ENCODE measurements at places on chromosomes 5 and 9.
A peak's percentile ranks its signal among the peaks of the same experiment; 100 is the strongest.

DNA sequence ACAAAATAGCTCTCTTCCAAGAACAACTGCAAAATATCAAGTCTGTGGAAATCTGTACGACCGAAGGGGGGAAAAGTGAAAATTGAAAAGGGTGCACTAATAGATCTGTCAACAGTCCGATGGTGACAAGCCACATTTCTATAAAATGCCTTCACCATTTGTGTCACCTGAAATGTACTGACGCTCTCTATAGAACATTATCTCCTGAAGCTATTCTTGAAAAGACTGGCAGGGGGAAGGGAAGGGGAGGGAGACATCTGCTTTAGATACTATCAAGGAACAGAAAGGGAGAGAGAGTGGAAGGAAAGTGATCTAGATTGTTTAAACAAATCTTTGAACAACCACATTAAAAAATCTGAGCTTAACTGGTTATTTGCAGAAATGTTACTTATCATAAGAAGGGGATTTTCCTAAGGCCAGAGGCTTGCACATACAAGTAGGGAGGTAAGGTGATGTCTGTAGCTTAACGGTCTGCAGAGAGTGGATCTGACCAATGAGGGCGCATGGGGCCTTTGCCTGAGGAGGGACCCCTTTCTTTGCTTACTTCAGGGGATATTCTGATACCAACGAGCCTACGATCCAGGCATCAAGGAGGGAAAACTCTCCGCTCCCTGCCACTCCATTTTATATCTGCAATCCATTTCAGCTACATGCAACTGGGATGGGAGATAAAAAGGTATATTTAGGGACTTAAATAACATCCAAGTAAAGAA, 92.1 kb downstream of the CRB2 start:
- H3K36me3 ChIP-seq = no peaks in the 10 kb centered on the region
- peaks cover 21% of the 10 kb centered on the region for H3K4me1 ChIP-seq
- no peak overlapping the region for H3K27ac ChIP-seq

- no peak overlapping the region for H3K4me3 ChIP-seq
- no peaks in the 10 kb centered on the region for H3K27me3 ChIP-seq
- H3K4me1 ChIP-seq = no peaks in the 10 kb centered on the region
- no peak overlapping the region for H3K27ac ChIP-seq
Observed at GRCh38 chr9:70036641-70037040, 7.0 kb upstream of the MAMDC2 start.

GRCh38 chr9:35903049-35903448, 3.0 kb upstream of the HRCT1 start:
- H3K4me3 ChIP-seq = no peak overlapping the region
- no peaks in the 10 kb centered on the region for H3K27me3 ChIP-seq
- no peaks in the 10 kb centered on the region for H3K36me3 ChIP-seq
- H3K4me1 ChIP-seq = peaks cover 39% of the 10 kb centered on the region
- peak; percentile 38 for DNase-seq

DNA sequence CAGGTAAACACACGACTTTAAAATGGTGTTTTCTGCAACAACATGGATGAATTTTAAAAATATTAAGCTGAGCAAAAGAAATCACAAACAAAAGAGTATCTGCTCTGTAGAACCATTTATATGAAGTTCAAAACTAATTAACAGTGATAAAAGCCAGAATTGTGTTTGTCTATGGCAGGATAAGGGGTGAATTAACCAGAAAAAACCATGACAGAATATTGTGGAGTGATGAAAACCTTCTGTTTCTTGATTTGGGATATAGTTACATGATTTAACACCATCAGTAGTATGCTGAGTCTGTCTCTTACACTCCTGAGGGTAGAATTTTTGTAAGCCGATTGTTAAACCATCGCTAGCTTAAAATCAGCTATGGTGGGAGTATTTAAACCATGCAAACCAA, 101.7 kb upstream of the ZNF366 start:
- no peaks in the 10 kb centered on the region for H3K36me3 ChIP-seq
- H3K27me3 ChIP-seq = no peaks in the 10 kb centered on the region
- H3K4me3 ChIP-seq = no peak overlapping the region
- H3K27ac ChIP-seq = no peak overlapping the region
- peaks cover 11% of the 10 kb centered on the region for H3K4me1 ChIP-seq

DNA sequence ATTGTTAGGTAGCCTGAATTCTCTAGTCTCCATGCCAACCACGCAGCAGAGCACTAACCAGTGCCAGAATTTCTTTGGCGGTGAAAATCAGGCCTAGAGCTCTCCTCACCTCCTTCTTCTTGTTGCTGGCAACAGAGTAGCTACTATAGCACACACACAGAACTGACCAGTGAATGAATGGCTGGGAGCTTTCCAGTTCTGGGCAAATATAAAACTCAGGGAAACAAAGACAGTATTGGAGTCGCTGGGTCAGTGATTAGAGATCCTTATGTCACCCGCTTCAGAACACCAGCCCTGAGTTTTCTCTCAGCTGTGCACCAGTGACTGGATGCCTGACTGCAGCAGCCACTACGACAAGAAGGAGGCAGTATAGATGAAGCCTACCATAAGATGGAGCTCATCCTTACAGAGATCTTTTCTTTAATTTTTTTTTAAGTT, 26.9 kb upstream of the FEM1C start:
- H3K36me3 ChIP-seq = no peaks in the 10 kb centered on the region
- no peak overlapping the region for H3K27ac ChIP-seq
- H3K27me3 ChIP-seq = no peaks in the 10 kb centered on the region

GRCh38 chr9:135516132-135516860, 4.9 kb upstream of the LCN1 start:
- DNase-seq = no peak
- H3K27ac ChIP-seq = no peak overlapping the region
- H3K4me3 ChIP-seq = no peak overlapping the region

- no peak for DNase-seq
- H3K36me3 ChIP-seq = no peaks in the 10 kb centered on the region
- no peak overlapping the region for H3K4me3 ChIP-seq
- peaks cover 9% of the 10 kb centered on the region for H3K4me1 ChIP-seq
- no peaks in the 10 kb centered on the region for H3K27me3 ChIP-seq
- no peak overlapping the region for H3K27ac ChIP-seq
Observed at GRCh38 chr9:26954050-26954508, 2.1 kb upstream of the IFT74 start.

DNA sequence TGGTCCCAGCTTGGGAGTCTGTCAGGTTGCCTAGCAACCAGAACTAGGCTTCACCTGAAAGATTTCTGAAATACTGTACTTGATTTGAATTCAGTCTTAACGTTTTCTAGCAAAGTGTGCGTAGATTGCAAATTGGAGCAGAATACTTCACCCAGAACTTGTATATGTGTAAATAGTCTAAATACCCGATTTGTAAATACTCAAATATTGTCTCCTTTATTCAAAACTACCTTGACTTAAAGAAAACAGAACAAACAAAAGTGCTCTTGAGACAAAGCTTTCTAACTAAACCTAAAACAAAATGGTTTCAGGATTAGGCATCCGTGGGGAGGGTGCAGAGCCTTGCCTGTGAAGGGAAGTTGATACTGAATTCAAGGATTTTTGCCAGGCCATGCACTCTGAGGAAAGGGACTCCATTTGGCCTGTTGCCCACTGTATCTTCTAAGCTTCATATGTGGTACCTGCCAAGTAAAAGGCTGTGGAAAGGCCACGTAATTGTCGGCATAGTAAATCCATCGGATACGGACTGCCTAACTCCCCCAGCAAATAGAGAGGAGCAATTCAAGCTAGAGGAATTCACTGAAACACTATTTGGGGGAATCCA, 744 bp upstream of the HMGCS1 start:
- peaks cover 23% of the 10 kb centered on the region for H3K4me1 ChIP-seq
- H3K27me3 ChIP-seq = no peaks in the 10 kb centered on the region
- peak overlapping the region; percentile 84 for H3K27ac ChIP-seq

DNA sequence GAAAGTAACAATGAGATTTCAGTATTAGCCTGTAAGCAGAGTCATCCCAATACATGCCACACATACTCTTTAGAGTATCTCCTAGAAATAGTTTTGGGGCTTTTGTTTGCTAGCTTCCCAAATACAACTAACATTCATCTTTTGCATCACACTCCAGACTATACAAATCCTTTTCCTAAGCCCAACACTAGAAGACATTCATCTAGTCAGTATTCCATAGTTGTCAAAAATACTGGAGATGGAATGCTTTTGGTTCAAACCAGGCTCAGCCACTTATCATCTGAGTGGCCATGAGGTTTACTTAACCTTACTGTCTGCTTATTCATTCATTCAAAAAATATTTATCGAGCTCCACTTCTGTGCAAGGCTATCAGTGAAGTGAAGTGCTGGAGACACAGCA, 205.1 kb upstream of the SGCD start:
- DNase-seq = no peak
- no peaks in the 10 kb centered on the region for H3K27me3 ChIP-seq
- no peak overlapping the region for H3K27ac ChIP-seq
- H3K36me3 ChIP-seq = no peaks in the 10 kb centered on the region

DNA sequence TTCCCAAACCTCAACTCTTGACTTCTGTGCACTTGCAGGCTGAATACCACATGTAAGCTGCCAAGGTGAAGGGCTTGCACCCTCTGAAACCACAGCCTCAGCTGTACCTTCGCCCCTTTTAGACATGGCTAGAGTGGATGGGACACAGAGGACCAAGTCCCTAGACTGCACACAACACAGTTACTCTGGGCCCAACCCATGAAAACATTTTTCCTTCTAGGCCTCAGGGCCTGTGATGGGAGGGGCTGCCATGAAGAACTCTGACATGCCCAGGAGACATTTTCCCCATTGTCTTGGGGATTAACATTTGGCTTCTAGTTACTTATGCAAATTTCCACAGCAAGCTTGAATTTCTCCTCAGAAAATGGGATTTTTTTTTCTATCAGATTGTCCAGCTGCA, 331.0 kb upstream of the RGMB start:
- no peak overlapping the region for H3K4me3 ChIP-seq
- H3K27ac ChIP-seq = no peak overlapping the region
- DNase-seq = no peak
- H3K4me1 ChIP-seq = no peaks in the 10 kb centered on the region
- no peaks in the 10 kb centered on the region for H3K36me3 ChIP-seq

DNA sequence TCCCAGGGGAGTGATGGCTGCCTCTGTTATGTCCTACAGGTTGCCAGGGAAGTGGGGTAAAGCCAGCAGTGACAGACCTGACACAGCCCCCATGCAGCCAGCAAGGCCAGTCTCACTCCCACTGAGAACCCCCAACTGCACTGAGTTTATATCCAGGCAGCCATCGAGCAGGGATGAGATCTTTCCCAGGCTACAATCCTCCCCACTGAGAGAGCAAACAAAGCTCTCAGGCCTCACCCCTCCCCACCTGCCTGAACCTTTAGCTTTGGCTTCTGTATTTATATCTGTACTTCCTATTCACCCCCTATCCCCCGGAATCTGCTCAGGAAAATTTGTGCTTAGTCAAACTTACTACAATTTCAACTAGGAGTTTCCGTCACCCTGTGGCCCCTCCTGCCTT, 284.1 kb downstream of the FAM170A start:
- no peak for DNase-seq
- no peak overlapping the region for H3K4me3 ChIP-seq
- no peaks in the 10 kb centered on the region for H3K4me1 ChIP-seq
- no peaks in the 10 kb centered on the region for H3K27me3 ChIP-seq
- H3K36me3 ChIP-seq = no peaks in the 10 kb centered on the region

DNA sequence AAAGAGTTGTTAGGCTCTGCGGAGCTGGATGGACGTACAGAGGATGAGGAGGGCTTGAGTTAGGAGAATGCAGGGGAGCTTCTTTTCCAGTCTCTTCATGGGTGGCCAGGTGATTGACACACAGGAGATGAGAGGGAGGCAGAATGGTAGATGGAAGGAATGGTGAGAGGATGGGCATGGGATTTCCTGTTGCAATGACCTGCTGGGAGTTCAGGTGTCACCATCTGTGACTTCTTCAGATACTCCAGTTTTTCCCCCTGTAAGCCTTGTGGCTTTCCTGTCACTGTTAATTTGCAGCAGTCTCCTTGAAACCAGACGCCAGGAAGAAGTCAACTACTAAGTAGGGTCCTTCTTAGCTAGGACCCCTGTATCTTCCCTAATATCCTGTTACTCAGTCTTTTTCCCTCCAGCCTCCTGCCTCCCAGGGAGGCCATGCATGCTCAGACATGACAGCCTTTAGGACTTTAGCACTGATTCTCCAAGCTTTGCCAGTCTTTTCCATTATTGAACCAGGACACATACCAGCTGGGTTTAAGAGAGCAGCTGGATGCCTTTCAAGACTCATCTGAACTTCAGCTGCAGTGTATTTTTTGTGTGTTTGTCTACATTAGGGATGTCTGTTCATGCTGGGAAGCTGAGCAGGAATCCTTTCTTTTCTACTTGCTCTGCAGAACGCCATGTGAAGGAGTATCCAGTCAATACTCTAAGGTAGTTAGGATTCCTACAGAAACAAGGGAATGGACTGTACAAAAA, 67.2 kb upstream of the CD180 start:
- H3K36me3 ChIP-seq = no peaks in the 10 kb centered on the region
- no peak overlapping the region for H3K4me3 ChIP-seq
- DNase-seq = no peak

DNA sequence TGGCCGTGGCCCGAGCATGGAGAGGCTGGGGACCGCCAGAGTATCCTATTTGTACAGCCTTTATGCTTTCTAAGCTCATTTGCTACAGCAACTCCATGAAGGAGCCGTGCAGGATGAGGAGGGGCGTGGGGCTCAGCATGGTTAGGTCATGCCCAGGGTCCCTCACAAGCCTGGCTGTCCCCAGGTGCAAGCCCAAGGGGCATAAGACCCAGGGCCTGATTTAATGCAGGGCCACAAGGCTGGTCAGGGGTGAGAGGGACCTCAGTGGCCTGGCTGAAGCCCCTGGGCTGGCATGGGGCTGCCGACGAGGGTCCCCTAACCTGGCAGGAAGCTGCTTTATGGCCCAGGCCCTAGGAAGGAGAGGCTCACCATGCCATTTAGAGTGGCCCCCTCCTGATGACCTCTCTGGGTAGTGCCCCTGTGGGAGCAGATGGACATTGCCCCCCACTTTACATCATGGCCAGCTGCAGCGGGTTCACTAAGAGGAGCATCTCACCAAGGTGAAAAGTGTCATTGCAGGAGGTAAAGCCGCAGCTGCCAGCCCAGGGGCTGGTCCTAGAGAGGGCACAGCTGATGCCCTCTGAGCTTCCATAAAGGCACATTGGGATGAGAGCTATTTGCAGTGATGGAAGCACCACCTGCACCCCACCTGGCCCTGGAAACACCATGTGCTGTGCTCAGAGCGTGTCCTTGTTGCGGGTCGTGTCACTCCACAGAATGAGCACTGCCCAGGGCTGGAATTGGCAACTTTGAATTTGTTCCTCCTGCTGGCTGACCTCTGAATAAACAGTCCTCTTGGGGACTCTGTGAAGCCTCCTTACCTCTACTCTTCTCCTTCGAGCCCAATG, 58.9 kb downstream of the ZNF618 start:
- no peaks in the 10 kb centered on the region for H3K36me3 ChIP-seq
- DNase-seq = no peak
- H3K4me3 ChIP-seq = no peak overlapping the region

Data from thyroid gland (tissue), 4 donors.